ENCODE measurements at places on chromosomes 13 and 19. TPM values are rescaled to one million over a fixed set of nuclear protein-coding genes. Genes with fewer than 3 reads are reported as not detected.

The GPC5 gene
- not detected for total RNA-seq

The LILRA5 gene
- total RNA-seq, result not detected

The ZNF772 gene
- total RNA-seq, result 7.6 TPM

The C19orf85 gene
- not detected for total RNA-seq

The C19orf33 gene
- not detected for total RNA-seq

The KASH5 gene
- not detected for total RNA-seq

The ZNF667 gene
- total RNA-seq, result 1.1 TPM

- H3K4me3 ChIP-seq, result no peak overlapping the region
- no peaks in the 10 kb centered on the region for H3K27me3 ChIP-seq
- H3K36me3 ChIP-seq, result no peaks in the 10 kb centered on the region
- H3K4me1 ChIP-seq, result peaks cover 4% of the 10 kb centered on the region
- no peak overlapping the region for H3K27ac ChIP-seq
These were observed 24.0 kb downstream of the UQCRFS1 start for GRCh38 chr19:29189033-29189360.

DNA sequence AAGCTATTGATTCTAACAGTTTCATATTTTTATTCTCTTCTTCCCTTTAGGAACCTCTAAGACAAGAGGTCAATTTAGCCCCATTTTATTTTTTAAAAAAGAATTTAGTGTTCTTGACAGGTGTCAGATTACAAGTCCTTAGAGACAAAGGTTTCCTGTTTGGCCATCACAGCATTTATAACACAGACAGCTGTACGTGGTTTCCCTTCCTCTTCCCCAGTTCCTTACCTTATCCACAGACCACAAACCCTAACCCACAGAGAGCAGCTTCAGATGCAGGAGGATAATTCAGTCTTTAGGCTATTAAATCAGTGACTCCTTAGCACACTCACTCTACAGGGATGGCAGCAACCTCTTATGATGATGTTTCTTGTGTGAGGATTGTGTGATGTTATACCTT, 1210.1 kb downstream of the DIAPH3 start:
- no peaks in the 10 kb centered on the region for H3K27me3 ChIP-seq
- no peaks in the 10 kb centered on the region for H3K4me1 ChIP-seq
- H3K4me3 ChIP-seq, result no peak overlapping the region
- no peak overlapping the region for H3K27ac ChIP-seq
- no peaks in the 10 kb centered on the region for H3K36me3 ChIP-seq
- DNase-seq, result no peak

DNA sequence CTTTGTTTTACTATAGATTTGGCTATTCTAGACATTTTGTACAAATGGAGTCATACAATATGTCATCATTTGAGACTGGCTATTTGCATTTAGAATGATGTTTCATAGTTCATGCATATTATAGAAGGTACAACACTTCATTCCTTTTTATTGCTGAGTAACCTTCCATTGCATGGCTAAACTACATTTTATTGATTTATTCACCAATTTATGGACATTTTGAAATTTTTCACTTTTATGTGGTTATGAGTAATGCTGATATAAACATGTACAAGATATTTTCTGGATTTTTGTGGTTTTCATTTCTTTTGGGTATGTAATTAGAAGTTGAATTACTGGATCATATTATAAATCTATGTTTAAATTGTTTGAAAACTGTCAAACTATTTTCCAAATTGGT, 710.3 kb upstream of the SLITRK5 start:
- no peak overlapping the region for H3K27ac ChIP-seq
- no peak overlapping the region for H3K4me3 ChIP-seq
- H3K27me3 ChIP-seq, result no peaks in the 10 kb centered on the region
- H3K4me1 ChIP-seq, result no peaks in the 10 kb centered on the region
- DNase-seq, result no peak
- H3K36me3 ChIP-seq, result no peaks in the 10 kb centered on the region

DNA sequence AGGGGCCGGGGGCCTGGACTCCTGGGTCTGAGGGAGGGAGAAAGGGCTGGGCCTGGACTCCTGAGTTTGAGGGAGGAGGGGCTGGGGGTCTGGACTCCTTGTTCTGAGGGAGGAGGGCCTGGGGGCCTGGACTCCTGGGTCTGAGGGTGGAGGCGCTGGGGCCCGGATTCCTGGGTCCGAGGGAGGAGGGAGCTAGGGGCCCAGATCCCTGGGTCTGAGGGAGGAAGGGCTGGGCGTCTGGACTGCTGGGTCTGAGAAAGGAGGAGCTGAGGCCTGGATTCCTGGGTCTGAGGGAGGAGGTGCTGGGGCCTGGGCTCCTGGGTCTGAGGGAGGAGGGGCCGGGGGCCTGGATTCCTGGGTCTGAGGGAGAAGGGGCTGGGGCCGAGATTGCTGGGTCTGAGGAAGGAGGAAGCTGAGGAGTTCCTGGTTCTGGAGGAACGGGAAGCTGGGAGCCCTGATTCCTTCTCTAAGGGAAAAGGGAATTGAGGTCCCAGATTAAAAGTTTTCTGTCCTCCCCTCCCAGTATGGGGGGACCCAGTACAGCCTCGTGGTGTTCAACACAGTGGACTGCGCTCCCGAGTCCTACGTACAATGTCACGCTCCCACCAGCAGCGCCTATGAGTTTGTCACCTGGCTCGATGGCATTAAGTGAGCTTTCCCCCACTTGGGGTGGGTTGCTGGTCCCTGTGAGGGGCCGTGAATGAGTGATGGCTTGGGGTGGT, 721 bp downstream of the MED25 start:
- H3K4me1 ChIP-seq, result peaks cover 24% of the 10 kb centered on the region
- peak overlapping the region; percentile 96 for H3K27ac ChIP-seq
- no peak for DNase-seq
- peak overlapping the region; percentile 88 for H3K4me3 ChIP-seq
- peaks cover 20% of the 10 kb centered on the region for H3K36me3 ChIP-seq
- peaks cover 2% of the 10 kb centered on the region for H3K27me3 ChIP-seq

DNA sequence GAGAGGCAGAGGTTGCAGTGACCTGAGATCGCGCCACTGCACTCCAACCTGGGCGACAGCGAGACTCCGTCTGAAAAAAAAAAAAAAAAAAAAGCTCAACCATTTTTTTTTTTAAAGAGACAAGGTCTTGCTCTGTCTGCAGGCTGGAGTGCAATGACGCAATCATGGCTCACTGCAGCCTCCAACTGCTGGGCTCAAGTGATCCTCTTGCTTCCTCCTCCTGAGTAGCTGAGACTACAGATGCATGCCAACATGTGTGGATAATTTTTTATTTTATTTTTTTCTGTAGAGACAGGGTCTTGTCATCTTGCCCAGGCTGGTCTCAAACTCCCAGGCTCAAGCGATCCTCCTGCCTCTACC, 10.3 kb downstream of the EHD2 start:
- no peak overlapping the region for H3K27ac ChIP-seq
- peaks cover 4% of the 10 kb centered on the region for H3K4me1 ChIP-seq
- no peaks in the 10 kb centered on the region for H3K36me3 ChIP-seq
- H3K4me3 ChIP-seq, result no peak overlapping the region
- no peak for DNase-seq

DNA sequence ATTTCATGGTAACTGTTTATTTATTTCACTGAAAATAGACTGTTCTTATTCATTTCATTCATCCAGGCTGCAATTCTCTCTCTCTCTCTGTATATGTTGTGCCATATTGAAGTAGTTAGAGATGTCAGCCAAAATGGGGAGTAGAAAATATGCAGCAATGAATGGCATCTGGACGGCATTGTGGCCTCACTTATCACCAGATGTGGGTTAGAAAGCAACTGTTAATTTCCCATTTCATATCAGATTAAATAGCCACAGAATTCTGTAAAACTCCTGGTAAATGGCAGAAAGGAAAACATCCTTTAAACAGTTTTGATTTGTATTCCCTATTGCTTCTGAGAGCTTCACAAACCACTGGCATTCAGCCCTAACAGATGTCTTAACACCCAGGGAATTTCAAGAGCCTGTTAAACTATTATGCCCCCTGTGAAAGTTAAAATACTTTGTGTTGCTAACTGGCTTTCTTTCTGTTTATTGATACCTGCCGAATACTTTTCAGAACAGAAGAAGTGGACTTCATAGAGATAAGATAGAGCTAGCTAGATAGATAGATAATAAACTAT, 1763.3 kb upstream of the MIR17HG start:
- DNase-seq, result no peak
- no peak overlapping the region for H3K4me3 ChIP-seq
- H3K27ac ChIP-seq, result no peak overlapping the region
- no peaks in the 10 kb centered on the region for H3K4me1 ChIP-seq

- H3K4me1 ChIP-seq, result no peaks in the 10 kb centered on the region
- H3K4me3 ChIP-seq, result no peak overlapping the region
- peaks cover 4% of the 10 kb centered on the region for H3K36me3 ChIP-seq
- DNase-seq, result no peak
- H3K27me3 ChIP-seq, result peaks cover 41% of the 10 kb centered on the region
- no peak overlapping the region for H3K27ac ChIP-seq
These were observed 26.3 kb downstream of the ONECUT3 start for GRCh38 chr19:1779574-1779973.

GRCh38 chr13:55761986-55762385, 1378.7 kb upstream of the PRR20A start:
- H3K27me3 ChIP-seq, result no peaks in the 10 kb centered on the region
- H3K4me1 ChIP-seq, result no peaks in the 10 kb centered on the region
- H3K36me3 ChIP-seq, result no peaks in the 10 kb centered on the region
- no peak overlapping the region for H3K4me3 ChIP-seq
- H3K27ac ChIP-seq, result no peak overlapping the region
- no peak for DNase-seq

DNA sequence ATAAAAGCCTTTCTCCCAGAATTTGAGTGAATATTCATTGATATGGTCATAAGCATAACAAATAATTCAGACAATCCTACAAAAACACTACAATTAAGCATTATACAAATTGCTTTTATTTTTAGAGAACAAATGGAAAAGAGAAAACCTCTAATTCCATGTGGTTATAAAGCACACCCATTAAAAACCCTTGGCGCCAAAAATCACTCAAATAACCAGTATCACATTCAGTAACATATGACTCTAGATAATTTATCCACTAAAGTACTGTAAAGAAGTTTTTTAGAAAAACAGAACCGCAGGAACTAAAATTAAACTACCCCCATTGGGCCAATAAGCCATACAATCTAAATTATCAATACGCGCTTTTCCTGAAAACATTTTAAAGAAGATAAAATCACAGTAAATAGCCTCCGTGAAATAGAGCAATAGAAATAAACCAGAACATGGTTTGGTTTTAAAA, 569 bp downstream of the LCP1 start:
- DNase-seq, result no peak
- peaks cover 45% of the 10 kb centered on the region for H3K36me3 ChIP-seq
- peak overlapping the region; percentile 90 for H3K4me3 ChIP-seq

GRCh38 chr19:8088752-8089663, 36.4 kb downstream of the CCL25 start:
- no peaks in the 10 kb centered on the region for H3K36me3 ChIP-seq
- no peaks in the 10 kb centered on the region for H3K4me1 ChIP-seq
- H3K27me3 ChIP-seq, result no peaks in the 10 kb centered on the region
- no peak overlapping the region for H3K27ac ChIP-seq

DNA sequence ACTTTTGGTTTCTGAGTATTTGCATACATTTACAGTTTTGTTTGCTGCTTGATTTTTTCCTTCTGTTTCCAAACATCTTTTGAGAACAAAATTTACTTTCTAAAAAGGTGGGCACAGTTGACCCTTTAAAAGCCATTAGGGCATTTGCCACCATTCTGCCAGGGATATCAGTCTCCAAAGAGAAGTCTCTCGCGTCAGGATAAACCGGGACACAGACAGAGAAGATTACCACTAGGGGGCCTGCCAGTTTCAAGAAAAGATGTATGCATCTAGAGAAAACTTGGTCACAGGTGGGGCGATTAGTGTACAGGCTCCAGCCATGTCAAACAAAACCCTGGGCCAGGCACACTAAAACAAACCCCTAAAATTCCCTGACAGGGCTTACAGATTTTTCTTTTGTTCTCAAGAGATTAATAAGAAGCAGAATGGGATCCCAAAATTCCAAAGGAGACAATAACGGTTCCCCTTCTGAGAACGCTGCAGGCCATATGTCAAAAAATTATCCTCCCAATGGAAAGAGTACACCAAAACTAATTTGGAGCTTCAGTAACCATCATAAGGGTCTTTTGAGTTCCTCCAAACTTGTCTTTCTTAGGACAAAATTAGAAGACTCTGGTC, 10.7 kb upstream of the PABPC3 start:
- no peaks in the 10 kb centered on the region for H3K4me1 ChIP-seq
- peaks cover 16% of the 10 kb centered on the region for H3K27me3 ChIP-seq
- no peak overlapping the region for H3K4me3 ChIP-seq
- H3K36me3 ChIP-seq, result no peaks in the 10 kb centered on the region

- no peak overlapping the region for H3K27ac ChIP-seq
- H3K4me3 ChIP-seq, result no peak overlapping the region
- H3K4me1 ChIP-seq, result peaks cover 15% of the 10 kb centered on the region
- H3K27me3 ChIP-seq, result peaks cover 1% of the 10 kb centered on the region
- no peak for DNase-seq
These were observed 101.1 kb downstream of the DNAJC15 start for GRCh38 chr13:43124490-43124889.

GRCh38 chr19:2429917-2430535, 2.6 kb upstream of the TIMM13 start:
- H3K36me3 ChIP-seq, result peaks cover 43% of the 10 kb centered on the region
- peak overlapping the region; percentile 45 for H3K27ac ChIP-seq
- H3K27me3 ChIP-seq, result no peaks in the 10 kb centered on the region

- H3K27ac ChIP-seq, result peak overlapping the region; percentile 39
- no peak overlapping the region for H3K4me3 ChIP-seq
- peak; percentile 87 for DNase-seq
- H3K27me3 ChIP-seq, result no peaks in the 10 kb centered on the region
- peaks cover 51% of the 10 kb centered on the region for H3K36me3 ChIP-seq
These were observed 22.4 kb downstream of the EPSTI1 start for GRCh38 chr13:42969565-42970172.

DNA sequence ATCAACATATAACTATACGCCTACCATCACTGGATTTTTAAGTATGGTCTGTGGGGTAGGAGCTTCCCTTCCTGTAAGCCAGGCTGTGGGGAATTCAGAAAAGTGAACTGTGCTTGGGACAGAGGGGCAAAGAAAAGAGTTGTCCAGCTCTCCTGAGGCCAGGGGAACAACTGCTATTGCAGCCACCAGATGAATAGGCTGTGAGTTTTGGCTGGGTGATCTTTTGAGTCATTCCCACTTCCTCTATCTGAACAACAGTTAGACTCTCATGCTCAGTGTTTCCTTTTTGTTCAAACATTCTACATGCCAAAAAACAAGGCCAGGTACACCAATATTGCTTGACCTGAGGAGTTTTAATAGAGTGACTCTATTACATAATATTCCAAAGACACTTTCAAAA, 426.2 kb upstream of the DACH1 start:
- no peak for DNase-seq
- H3K27ac ChIP-seq, result no peak overlapping the region
- no peaks in the 10 kb centered on the region for H3K4me1 ChIP-seq
- H3K36me3 ChIP-seq, result no peaks in the 10 kb centered on the region
- H3K27me3 ChIP-seq, result no peaks in the 10 kb centered on the region

DNA sequence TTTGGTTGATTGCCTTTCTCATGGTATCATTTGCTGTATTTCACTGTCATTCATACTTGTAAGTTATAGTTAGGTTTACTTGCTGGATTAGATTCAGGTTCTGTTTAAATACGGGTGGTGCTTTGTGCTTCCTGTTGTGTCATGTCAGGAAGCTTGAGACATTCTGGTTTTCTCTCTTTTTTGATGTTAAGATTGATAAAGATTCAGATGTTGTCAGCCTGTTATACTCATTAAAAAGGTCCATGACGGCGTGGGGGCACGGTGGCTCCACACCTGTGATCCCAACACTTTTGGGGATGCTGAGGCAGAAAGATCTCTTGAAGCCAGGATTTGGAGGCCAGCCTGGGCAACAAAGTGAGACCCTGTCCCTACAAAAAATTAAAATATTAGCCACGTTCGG, 45.7 kb downstream of the NAA16 start:
- peak; percentile 31 for DNase-seq
- peak overlapping the region; percentile 52 for H3K4me3 ChIP-seq
- no peaks in the 10 kb centered on the region for H3K27me3 ChIP-seq
